ENCODE measurements at places on chromosomes 3 and 15.

GRCh38 chr3:171481011-171481410 is 20.8 kb upstream of the TNIK start:
- no peak for DNase-seq

- DNase-seq = no peak
Measured at GRCh38 chr3:195248281-195248680, 22.7 kb downstream of the XXYLT1 start.

- DNase-seq = no peak
Measured at GRCh38 chr3:71247221-71247957, 336.1 kb downstream of the FOXP1 start.

GRCh38 chr3:168273917-168274316 is 178.2 kb upstream of the GOLIM4 start:
- DNase-seq = no peak

DNA sequence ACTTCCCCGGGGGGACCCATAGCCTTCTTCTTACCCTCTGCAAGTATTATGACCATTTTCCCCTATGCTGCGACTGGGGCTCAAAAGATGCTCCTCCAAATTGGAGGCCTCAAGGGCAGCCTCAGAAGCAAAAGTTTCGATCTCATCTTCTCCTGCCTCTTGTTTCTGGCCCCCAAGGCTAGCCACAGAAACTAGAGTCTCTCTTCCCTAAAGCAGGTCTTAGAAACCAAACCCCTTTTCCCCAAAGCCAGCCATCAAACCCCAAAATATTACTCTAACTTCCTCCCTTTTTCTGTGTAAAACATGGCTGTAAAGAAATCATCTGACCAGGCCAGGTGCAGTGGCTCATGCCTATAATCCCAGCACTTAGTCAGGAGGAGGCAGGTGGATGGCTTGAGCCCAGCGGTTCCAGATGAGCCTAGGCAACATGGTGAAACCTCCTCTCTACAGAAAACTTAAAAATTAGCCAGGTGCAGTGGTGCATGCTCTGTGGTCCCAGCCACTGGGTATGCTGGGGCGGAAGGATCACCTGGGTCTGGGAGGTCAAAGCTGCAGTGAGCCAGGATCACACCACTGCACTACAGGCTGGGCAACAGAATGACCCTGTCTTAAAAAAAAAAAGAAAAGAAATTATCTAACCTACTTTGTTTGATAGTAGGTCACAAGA is 36.7 kb upstream of the MFGE8 start:
- no peak for DNase-seq

DNA sequence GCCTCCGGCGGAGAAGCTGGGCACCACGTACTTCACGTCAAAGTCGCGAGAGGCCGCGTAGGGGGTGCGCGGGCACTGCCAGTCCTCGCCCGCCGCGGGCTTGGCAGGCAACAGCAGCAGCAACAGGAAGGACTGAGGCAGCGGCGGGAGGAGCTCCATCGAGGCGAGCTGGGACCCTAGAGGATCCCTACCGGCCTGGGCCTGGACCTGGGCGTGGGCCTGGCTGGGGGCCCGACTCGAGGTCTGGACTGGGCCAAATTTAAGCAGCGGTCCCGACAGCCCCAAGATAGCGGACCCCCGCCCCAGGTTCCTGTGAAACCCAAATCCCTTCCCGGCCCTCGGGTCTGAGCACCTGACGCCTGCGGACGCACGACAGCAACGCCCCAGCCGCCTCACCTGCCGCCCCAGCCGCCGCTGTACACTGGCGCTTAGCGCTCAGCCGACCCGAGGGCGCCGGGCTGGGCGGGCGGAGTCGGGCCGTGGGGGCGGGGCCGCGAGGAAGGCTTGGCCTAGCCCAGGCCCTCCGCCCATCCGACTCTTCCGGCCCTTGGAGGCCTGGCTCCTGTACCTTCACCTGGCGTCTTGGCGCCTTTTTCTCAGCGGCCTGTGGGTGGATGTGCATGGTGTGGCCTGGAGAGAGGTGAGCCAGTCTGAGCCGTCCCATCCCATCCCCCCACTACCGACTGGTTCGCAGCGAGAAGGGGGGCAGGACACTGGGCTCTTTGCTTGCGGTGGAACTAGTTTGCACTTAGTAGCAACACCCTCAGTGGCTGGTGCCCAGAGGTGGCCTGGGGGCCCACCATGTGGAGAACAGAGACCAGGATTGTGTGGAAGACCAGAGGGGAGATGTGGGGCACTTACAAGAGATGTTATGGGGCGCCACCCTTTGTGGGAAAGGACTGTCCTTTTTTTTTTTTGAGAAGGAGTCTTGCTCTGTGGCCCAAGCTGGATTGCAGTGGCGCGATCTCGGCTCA is at the start of gene MST1R:
TSS of gene MST1R (minus strand) at position 423 of the 974 bp plus-strand sequence. CDS start at position 159, 264 bp downstream.
- peak; percentile 75 for DNase-seq

DNA sequence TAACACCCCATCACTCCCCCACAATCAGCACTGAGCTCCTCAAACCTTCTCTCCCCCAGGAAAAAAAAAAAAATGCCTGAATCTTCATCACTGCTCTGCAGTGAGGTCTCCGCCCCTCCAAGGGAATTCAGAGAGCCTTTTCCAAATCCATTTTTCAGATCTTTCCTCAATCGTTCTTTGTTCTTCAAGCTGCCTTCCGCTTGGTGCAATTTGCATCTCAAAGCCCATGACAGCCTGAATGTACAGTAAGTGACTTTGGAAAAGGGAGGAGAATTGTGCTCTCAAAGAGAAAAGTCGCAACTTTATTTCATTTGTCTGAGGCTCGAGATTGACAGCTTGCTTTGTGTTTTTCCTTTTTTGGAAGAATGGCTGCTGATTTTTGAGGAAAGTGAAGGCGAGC is 75.0 kb downstream of the CORO2B start:
- DNase-seq = no peak

DNA sequence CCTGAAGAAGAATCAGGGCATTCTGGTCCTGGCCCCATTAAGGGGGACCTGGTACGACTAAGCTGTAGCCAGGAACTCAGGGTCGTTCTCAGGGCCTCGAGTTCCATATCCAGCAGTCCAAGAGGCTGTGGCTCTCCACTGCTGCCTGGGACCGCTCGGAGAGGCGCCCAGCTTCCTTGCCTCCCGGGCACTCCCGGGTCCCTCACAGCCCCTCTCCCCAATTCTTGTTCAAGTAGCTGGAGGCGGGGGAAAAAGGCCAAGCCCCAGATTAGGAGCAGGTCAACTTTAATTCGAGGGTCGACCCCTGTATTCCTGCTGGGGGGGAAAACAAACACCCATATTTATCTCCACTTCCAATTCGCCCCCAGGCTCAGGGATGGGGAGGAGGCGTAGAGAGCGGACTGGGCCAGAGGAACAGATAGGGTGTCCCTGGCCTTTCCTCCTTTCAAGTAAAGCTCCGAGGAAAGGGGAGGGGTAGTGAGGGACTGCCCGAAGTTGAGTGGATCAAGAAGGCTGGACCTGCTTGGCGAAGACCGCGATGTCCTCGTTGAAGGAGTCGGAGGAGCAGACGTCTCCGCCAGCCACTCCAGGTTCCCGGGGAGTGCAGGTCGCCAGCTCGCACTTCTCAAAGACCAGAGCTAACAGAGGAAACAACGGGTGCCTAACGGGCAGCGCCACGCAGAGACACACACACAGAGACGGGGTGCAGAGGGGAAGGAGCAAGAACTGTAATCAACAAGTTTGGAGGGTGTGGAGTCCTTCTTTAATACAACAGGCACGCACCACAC is 4.4 kb downstream of the MEIS2 start:
- DNase-seq = no peak

DNA sequence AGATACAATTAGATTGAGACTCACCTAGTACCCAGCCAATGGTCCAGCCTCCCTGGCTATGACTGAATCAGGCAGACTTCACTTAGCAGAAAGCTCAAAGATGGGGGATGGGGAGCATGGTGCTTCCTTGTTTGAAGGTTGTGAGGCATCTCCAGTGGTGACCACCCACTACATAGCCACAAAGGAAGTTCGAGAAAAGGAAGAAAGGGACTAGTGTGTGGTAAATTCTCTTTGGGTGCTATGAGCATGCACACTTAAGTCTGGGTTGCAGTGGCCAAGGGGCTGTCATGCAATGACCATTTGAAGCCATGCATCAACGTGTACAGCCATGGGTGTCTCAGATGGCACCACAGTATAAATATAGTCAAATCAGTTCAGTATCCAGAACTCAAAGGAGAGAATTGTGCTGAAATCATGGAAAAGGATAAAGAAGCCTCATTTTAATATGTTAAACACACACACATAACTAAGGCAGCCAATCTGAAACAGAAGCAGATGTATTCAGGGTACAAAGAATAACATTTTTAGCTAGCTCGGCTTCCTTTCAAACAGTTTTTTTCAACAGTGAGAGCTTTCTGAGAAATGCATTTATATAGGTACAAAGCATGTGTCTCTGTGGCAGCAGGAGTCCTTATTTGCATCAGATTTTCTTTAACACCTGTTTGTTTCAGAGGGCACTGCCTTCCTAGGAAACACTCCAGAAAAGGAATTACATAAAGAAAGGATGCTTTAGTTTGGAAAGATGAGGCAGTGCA is 275.5 kb downstream of the GAP43 start:
- no peak for DNase-seq

GRCh38 chr15:100918034-100918689 is 995 bp upstream of the LRRK1 start:
- DNase-seq = peak; percentile 29

- DNase-seq = no peak
Measured at GRCh38 chr15:31300981-31301672, 25.5 kb upstream of the KLF13 start.

GRCh38 chr3:108119398-108120104 is 28.7 kb upstream of the CD47 start:
- no peak for DNase-seq

DNA sequence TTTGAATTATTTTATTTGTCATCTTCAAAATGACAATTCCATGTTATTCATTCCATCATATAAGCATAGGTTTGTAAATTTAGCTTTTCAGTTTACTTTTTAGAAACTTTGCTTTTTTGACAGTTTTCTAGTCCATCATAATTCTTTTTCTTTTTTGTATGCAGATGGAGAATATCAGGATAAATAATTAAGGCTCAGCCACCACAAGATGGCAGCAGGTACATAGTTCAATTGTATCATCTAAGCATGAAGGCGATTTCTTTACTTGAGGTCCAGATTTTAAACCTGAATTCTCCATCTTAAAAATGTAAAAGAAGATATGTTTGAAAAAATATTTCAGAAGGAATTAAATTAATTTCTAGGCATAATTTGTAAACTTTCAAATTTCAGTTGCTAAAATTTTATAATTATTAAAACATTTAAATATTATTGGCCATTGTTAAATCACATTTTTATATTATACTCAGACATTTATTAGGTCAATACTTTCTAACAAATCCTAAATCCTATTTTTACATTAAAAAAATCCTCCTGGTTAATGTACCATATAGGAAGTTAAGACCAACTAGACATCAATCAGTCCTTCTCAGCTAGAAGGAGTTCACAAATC is 15.1 kb downstream of the PLSCR5 start:
- no peak for DNase-seq

- DNase-seq = no peak
Measured at GRCh38 chr3:105606016-105606415, 239.3 kb downstream of the ALCAM start.

GRCh38 chr15:51114437-51115119 is 19.9 kb upstream of the TNFAIP8L3 start:
- no peak for DNase-seq

DNA sequence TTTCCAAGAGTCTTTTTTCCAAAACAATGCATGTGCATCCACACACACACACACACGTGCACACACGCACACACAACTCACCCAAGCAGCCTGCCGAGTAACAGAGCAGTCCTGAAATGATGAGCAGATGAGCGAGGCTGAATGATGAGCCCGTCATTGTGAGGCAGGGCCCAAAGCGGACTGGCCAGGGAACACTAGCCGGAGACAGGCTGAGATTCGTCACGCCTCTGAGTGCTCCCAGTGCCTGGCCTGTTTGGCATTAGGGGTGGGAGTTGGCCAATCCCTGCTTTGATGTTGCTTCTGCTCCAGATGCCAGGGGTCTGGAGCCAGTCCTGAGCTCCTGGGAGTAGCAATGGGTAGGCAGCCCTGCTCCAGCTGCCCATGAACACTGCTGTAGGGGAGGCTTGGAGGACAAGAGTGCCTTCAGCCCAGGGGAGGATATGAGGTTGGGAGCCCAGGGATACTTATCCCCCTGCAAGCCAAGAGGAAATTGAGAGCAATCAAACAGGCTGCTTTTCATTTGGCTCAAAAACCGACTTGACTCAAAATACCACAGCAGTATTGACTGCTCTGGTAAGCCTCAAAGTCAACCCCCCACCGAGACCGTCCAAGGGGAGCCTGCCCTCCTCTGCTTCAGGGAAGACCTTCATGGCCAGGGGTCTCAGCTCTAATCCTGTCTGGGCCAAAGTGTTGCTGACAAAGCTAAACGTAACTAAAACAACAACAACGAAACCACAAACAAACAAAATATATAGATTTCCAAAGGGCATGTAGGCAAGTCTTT is 22.9 kb downstream of the COLQ start:
- DNase-seq = no peak

- no peak for DNase-seq
Measured at GRCh38 chr15:22839046-22839695, 705 bp downstream of the NIPA2 start.

GRCh38 chr3:32447865-32448400 is 54.7 kb downstream of the CMTM6 start:
- DNase-seq = no peak

GRCh38 chr3:87949189-87949878 is 109.5 kb downstream of the CGGBP1 start:
- no peak for DNase-seq

- DNase-seq = no peak
Measured at GRCh38 chr15:48647962-48648361, 2.5 kb upstream of the FBN1 start.

DNA sequence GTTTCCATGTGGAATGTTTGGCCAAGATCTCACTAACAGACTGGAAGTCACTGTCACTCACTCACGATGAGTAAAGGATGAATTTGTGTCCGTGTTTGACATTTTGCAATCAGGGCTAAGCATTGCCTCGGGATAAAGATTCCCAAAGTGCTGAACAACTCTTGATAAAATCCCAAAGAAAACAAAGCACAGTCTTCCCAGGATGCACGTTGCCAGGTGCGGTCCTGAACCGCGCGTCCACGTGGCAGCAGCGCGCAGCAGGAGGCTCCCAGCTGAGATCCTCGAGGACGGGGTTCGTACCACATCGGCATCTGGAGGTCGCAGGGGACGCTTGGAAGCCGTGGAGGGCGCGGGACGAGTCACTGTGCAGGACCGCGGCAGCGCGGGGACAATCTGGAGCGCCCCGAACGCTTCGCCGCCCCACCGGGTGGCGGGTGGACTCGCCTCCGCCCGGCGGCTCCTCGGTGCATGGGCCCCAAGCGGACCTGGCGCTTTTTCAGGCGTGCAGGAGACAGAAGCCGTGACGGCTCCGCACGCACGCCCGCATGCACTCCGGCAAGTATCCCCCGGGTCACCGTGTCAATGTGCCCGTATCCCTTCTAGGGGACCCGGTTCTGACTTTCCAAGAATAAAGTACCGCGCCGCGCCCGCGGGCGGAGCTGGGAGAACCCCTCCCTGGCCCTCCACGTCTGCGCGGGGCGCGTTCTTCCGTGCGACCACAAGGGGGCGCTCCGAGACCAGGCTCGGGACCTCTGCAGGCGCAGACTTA is 17.7 kb downstream of the CPN2 start:
- DNase-seq = peak; percentile 88
